ENCODE measurements at places on chromosomes 12 and 14.
A peak's percentile ranks its signal among the peaks of the same experiment; 100 is the strongest.

- no peak for DNase-seq
These were observed 161.1 kb downstream of the SUDS3 start for GRCh38 chr12:118537481-118537917.

GRCh38 chr12:41459111-41459905 is 271.2 kb downstream of the PDZRN4 start:
- no peak for DNase-seq

DNA sequence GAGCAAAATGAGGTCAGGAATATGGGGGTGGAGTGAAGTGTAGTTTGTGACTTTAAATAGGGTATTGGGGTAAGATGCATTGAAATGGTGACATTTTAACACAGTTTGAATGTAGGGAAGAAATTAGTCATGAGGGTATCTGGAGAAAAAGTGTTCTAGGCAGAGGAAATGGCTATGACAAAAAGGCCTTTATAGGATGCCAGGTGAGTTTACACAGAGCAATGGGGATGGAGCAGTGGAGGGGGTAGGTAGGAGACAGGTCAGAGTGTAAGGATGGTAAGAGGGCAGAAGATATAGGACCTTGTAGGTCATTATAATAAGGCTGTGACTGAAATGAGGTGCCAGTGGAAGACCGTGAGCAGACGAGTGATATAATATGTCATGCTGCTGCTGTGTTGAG is 30.4 kb downstream of the HEATR5A start:
- no peak for DNase-seq

- no peak for DNase-seq
These were observed 243.7 kb downstream of the MED13L start for GRCh38 chr12:116033765-116034164.

GRCh38 chr12:20701106-20701505 is 6.0 kb downstream of the SLCO1C1 start:
- DNase-seq = no peak

- DNase-seq = no peak
These were observed 46.7 kb downstream of the TMCC3 start for GRCh38 chr12:94603434-94604365.

- no peak for DNase-seq
These were observed 154.9 kb upstream of the PELI2 start for GRCh38 chr14:55963295-55963694.

- peak; percentile 80 for DNase-seq
These were observed 51.4 kb downstream of the C14orf132 start for GRCh38 chr14:96090441-96091148.

DNA sequence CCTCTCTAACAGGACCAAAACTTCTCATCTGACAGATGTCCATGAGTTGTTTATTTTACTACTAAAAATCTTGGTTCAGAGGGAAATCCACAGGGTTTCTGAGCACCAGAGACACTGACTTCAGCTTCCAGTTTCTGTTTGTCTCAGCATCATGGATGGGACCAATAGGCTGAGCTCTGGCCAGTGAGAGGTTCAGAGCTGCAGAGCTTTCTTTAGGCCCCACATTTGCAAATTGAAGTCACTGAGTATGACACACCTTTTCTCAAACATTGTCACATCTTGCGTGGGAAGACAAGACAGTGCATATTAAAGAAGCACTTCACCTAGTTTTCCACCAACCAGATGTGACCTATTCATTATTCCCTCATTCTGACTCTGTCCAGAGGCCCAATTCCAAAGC is 45.2 kb downstream of the RDH12 start:
- DNase-seq = no peak

DNA sequence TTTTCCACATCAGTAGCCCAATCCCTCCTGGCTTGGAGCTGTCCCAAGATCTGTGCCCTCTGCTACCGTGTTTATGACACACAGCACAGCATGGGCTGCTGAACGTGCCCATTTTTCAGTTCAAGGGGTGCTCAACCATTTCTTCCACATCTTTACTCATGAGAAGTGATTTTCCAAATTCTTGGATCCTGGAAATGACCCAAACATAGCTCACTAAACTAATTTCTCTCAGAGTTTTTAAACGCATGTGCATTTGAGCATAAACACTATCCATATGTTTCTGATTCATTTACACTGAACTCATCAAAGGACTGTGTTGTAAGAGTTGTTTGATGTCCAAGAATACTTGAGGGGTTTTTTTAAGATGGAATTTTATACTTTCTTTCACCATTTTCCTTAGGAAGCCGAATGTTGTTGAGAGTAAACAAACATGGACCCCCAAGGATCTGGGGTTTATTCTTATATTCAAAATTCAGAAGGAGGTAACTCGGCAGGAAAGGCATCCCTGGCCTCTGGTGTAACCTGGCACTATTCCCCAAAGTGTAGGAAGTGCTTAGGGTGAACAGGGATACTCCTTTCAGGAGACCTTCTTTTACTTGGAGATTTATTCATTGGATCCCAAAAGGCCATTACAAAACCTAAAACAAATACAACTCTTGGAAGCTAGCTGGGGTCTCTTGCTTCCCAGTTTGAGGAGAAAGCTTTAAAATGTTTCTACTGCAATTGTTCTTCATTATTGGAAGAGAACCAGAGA is 215.0 kb downstream of the BMP4 start:
- no peak for DNase-seq

GRCh38 chr14:52053044-52053443 is 15.8 kb downstream of the NID2 start:
- peak; percentile 62 for DNase-seq

DNA sequence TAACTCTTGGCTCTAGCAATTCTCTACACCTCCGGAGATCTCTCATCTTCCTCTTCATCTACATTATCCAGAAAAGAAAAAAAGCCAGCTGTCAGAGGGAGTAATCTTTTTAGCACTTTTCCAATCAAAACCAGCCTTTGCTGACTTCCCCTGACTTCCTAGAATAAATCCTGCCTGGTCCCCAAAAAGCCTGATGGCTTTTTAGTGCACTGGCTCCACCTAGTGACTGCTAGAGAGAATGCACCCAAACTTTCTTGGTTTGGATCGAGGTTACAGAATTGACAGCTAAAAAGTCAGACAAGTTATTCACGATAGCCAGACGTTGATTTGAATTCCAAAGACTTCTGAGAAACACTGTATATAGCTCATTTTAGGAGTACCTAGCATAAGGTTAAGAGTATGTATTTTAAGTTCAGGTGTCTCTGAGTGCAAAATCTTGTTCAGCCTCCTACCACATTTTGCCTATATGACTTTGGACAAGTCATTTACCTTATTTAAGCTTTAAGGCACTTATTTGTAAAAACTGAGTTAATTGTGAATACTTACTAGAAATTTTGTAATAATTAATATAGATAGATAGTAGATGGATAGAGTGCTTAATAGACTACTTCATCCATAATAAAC is 185.7 kb upstream of the GRIN2B start:
- DNase-seq = peak; percentile 43

GRCh38 chr12:58711974-58712373 is 208.3 kb downstream of the LRIG3 start:
- peak; percentile 78 for DNase-seq

- DNase-seq = peak; percentile 99
These were observed at the start of gene SDR39U1 for GRCh38 chr14:24442240-24443052. Gene SDR39U1, minus strand, starts transcription at chr14:24442776. Its CDS starts 7 bp downstream, at chr14:24442769.

DNA sequence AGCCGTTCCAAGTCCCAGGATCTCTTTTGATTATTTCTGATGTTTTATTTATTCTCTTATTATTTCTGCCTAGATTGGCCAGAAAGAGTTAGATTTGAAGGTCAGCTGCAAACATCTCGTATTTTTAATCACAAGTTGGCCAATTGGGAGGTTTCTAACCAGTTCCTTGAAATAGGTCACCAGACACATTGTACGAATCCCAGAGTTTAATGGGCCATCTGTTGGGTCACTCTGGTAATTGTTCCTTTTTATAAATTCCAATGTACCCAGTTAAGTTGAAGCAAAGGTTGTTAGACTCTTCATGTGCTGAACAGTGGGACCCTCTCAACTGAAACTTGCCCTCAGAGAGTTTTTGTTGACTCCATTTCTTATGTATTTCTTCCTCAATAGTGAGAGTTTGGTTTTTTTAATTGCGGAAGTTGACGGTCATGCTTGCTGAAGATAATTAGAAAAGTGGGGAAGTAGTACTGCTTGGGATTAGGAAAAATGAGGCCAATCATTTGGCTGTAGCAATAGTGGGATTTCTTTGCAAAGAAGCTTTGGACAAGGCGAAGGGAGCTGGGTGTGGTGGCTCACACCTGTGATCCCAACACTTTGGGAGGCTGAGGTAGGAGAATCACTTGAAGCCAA is 382.7 kb upstream of the RGS6 start:
- no peak for DNase-seq

DNA sequence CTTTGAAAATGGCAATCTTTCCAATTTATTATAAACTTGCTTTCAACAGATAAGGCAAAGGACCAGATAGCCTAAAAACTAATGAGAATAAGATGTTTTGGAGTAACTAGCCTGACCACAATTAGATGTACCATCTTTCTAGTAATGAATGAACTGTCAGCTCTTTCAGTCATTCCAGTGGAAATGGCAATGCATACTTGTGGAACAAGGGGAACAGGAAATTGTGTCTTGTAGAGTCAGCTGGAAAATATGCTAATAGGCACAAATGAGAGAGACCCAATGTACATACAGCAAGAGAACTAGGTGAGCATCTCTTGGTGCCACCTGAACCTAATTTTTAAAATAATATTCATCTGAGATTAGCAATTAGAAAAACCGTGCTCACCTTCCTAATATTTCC is 76.1 kb upstream of the GPHB5 start:
- DNase-seq = peak; percentile 38

- no peak for DNase-seq
These were observed 1139.9 kb upstream of the FLRT2 start for GRCh38 chr14:84390010-84390409.

- DNase-seq = peak; percentile 52
These were observed 47.5 kb downstream of the MRPL42 start for GRCh38 chr12:93514853-93515252.

GRCh38 chr12:93805736-93806141 is 128.6 kb downstream of the CRADD start:
- DNase-seq = no peak

DNA sequence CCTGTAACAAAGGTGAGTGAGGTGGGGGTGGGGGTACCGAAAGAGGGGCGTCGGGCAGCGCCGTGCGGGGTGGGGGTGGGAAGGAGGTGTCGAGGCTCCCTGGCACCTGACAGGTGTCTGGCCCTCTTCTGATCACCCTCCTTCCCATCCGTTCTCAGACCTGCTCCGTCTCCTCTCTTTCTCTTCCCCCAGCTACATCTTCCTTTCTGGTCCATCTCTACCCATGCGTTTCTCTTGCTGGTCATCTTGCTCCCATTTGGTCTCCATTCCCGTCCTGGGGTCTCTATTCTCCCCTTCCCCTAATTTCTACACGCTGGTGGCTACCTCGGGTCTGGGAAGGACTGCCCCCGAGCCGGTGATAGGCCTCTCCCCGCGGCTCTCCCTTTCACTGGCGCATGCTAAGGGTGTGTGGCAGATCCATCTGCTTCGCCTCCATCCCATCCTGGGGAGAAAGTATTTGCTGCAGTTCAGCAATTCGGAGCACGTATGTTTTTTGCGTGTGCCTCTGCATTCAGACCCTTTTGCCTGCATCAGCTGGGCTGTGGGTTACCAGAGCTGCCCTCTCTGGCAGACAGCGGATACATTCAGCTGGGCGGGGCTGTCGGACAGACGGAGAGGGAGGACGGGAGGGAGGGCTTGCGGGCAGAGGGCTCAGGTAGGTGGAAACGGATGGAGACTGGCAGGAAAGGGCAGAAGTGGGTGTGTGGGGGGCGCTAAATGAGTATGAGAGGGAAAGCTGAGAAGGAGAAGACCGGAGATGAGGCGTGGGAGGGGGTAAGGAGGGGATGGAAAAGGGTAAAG is 730 bp downstream of the CLSTN3 start:
- peak; percentile 31 for DNase-seq

DNA sequence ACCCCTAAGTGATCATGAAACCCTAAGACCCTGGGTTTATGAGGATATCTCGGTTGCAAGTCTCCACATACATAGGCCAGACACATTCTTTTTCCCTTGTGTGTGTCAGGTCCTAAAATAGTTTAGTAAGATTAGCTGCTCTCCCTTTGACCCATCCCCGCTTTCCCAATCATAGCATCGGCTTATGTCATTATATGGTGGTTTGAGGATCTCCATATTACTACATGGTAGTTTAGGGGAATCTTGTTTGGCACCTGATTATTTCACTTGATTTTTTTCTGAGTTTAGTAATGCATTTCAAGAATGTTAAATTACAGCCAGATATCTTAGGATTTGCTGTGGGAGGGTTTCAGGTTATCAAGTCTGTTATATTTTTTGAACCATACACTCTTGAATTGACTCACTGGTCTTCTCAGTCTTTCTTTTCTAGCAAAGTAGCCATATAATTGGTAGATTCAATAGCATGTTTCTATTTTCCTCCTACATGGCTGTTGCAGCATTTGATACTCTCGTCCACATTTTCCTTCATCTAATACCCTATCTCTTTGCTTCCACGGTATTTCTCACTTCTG is 68.3 kb upstream of the TRHDE start:
- DNase-seq = no peak

DNA sequence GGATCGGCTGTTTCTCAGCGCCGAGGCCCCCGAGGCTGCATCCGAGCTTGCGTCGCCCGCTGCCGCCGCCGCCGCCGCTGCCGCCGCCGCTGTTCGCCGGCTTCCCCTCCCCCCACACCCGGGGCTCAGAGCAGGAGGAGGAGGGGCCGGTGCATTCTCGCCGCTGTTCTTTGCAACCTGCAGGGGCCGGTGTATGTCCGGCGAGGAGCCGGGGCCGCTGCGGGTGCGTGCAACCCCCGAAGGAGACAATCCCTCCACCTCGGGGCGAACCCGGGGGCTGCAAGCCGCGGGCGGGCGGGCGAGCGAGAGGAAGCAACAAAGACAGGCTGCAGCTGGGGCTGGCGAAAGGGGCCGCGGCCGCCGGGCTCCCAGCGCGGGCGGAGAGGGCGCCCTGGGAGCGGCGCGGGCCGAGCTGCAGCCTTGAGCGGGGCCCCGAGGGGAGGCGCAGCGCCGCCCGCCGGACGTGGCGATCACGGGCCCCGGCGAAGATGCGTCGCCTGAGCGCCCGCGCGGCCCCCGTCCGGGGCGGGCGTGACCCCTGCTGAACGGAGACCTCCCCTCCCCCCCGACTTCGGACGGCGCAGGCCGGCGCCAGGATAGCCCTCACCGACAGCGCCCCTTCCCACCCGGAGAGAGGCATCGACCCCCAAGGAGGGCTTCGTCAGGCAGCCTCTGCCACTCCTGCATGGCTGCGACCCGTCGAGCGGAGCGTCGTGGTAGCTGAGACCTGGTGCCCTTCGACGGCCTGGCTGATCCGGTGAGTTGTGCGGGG is 702 bp downstream of the FAM222A start:
- peak; percentile 9 for DNase-seq

GRCh38 chr12:26036877-26037276 is 78.4 kb downstream of the RASSF8 start:
- no peak for DNase-seq

- no peak for DNase-seq
These were observed 199.4 kb downstream of the ANO4 start for GRCh38 chr12:100993916-100994450.

- no peak for DNase-seq
These were observed 7.7 kb upstream of the ATXN2 start for GRCh38 chr12:111606767-111607230.

- DNase-seq = peak; percentile 16
These were observed 75.5 kb upstream of the CAND1 start for GRCh38 chr12:67193704-67194103.

GRCh38 chr12:5309654-5310053 is 122.3 kb upstream of the NTF3 start:
- DNase-seq = no peak

Data from AG10803 (cell line).